ENCODE measurements at places on chromosomes 1 and 21.
A peak's percentile ranks its signal among the peaks of the same experiment; 100 is the strongest.

DNA sequence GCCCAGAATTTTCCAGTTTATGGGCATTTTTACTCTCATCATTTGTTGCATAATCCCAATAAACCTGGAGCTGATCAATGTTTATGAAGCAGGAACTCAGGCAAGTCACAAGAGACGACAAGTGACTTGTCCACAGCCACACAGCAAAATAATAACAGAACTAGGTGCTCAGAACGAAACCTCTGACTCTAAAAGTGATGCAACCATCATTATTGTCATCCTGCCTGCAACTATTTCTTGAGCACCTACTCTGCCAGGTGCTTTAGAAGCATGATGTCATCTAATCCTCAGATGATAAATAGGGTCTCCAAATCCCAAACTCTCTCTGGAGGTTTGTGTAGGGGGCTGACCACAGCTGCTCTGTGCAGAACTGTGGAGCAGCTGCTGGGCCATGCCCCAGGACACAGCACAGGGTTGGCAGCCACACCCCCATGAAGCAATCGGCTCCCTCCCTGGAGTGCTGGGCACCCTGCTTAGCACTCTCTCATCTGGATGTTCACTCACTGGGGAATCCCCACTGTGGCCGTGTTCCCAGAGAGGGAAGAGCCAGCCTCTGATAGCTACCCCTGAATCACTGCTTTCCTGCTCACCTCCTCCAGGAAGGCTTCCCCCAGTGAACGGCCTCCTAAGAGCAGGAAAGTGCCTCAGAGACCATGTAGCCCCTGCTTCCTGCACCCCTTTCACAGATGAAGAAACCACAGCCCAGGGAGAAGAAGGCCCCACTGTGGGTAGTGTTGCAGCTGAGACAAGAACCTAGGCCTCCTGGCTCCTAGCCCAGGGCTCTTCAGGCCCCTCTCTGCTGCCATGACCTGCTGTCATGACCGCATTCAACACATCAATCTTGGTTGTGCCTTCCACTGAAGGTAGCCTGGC is 2.1 kb downstream of the TTC22 start:
- peak; percentile 40 for DNase-seq

DNA sequence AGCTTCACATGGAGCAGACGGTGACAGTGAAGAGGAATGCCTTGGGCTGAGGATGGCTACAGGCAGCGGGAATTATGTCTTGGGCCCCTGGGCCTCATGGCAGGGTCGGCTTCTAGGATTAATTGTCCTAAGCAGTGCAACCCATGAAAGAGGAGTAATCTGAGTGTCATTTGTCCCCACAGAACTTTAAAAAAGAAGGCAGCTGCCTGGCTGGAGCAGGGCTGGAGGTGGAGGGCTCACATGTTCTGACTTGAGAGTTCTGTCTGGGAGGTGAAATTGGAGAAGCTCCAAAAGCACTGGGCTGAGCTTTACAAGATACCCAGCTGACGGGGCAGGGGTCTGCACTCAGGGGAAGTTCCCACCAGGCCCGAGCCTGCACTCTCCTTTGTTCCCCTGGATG is 22.6 kb downstream of the CACNA1S start:
- DNase-seq = no peak

- DNase-seq = no peak
Measured at GRCh38 chr1:80365359-80366021, 1359.0 kb upstream of the ADGRL4 start.

DNA sequence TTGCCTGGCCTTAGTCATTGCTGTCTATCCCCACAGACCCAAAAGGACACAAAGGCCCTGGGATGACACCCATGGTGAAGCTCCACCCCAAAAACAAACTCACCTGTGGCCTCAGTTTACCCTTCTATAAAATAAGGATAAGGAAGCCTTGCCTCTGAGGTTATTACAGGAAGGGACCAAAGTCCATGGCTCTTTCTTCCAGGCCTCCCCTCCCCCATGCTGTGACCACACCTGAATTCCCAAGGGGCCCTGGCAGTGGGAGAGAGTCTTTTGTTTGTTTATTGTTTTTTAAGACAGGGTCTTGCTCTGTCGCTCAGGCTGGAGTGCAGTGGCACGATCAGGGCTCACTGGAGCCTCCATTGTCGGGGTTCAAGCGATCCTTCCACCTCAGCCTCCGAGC is 10.5 kb upstream of the TNFRSF25 start:
- DNase-seq = no peak

DNA sequence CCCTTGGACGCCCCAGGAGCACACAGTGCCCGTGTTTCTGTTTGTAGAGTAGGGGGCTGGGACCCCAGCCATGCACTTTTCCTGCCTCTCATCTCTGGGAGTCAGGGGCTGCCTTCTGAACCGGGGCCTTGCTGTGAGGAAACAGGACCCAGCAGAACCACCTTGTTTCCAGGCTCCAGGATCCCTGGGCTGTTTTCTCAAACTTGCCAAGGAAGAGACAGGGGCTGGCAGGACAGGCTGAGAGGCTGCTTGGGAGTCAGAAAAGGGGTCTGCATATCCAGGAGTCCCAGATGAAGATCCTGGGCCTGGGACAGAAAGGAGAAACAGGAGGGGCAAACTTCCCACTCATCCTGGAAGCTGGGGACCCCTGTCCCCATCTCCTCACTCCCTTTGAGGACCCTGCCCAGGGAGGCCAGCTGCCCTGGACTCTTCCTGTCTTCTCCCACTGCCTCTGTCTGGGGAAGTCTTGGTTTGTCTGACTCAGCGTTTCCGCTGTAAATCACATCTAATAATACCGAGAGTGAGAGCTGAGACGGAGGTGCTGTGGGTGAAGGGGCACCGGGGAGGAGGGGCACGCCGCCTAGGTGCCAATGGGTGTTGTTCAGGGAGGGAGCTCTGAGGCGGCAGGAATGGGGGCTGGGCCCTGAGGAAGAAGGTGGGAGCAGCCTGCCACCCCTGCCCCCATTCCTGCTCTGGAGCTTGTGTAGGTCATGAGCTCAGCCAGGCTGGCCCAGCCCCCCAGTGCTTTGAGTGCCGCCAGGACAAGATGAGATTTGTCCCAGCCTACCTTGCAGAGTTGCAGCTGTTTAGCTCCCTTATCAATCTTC is 16.7 kb downstream of the POU3F1 start:
- DNase-seq = peak; percentile 69

GRCh38 chr1:171139890-171140289 is 45.2 kb upstream of the FMO2 start:
- no peak for DNase-seq

DNA sequence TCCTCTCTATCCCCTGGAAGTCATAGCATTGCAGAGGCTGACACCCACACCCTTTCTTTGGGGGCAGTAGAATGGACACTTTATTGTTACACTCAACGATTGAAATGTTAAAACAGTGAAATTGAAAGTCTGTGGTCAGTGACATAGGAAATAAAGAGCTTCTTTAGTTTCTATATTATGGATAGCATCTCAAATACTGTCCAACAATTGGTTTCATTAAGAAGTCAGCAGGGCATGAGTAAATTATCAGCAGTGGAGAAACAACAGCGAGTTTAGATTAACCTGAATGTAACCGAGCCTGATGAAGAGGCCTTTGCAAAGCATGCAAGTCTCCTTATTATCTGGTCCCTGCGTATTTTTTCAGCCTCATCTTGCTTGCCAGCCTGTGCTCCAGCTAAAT is 350.7 kb downstream of the NTNG1 start:
- no peak for DNase-seq

GRCh38 chr1:108634521-108634920 is 26.4 kb downstream of the HENMT1 start:
- no peak for DNase-seq
